Glutamatergic neuron (in vitro differentiated cells): ENCODE measurements at places on chromosomes 6 and 20. TPM values are rescaled to one million over a fixed set of nuclear protein-coding genes. Genes with fewer than 3 reads are reported as not detected.

- no peak overlapping the region for H3K4me3 ChIP-seq
- peaks cover 1% of the 10 kb centered on the region for H3K27me3 ChIP-seq
- H3K27ac ChIP-seq = no peak overlapping the region
- DNase-seq = no peak
- H3K4me1 ChIP-seq = no peaks in the 10 kb centered on the region
Observed at GRCh38 chr20:1707588-1708449, 50.2 kb upstream of the SIRPG start.

The MCUR1 gene
- 14.1 TPM for total RNA-seq

GRCh38 chr6:87633851-87634250 lies 43.9 kb downstream of the ORC3 start:
- no peaks in the 10 kb centered on the region for H3K27me3 ChIP-seq
- H3K4me3 ChIP-seq = no peak overlapping the region
- H3K27ac ChIP-seq = no peak overlapping the region
- no peak for DNase-seq

DNA sequence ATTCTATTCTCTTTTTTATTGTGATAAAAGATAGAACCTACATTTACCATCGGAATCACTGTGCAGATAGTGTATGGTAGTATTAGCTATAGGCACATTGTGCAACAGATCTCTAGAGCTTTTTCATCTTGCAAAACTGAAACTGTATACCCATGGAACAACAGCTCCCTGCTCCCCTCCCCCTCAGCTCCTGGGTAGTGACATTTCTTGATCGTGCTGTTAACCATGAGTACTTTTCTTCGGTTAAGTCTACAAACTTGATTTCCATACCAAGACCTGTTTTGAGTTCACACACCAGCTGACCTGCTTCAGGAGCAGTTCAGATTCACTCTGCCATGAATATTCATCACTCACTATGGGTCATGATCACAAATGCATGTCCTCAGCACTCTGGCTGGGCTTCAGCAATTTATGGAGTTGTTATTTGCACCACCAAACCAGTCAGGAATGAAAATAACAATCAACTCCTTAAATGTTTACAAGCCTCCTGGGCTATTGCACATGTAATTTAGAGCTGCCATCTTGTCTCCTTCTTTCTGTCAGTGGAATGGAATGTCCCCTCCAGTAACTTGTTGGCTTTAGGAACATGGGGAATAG lies 32.8 kb downstream of the PRDM1 start:
- DNase-seq = no peak
- no peaks in the 10 kb centered on the region for H3K27me3 ChIP-seq
- no peak overlapping the region for H3K27ac ChIP-seq
- H3K4me1 ChIP-seq = no peaks in the 10 kb centered on the region
- H3K36me3 ChIP-seq = no peaks in the 10 kb centered on the region

The SH3BGRL2 gene
- 47.2 TPM for total RNA-seq

DNA sequence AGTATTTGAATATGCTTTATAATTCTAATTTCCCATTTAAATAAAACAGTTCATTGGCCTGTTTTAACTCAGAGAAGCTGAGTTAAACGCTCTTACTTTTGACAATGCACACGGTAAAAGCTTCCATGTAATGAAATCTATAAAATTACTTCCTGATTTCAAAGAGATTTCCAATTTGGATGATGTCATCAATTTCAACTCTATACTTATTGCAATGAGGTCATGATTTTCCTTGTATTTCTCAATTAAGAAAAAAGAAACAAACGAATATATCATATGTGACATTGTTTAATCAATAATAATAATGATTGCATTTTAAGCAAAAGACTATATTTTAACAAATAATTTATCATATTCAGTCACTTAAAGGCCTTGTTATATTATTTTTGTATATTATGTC lies 926.1 kb upstream of the MANEA start:
- no peaks in the 10 kb centered on the region for H3K36me3 ChIP-seq
- DNase-seq = no peak
- H3K4me3 ChIP-seq = no peak overlapping the region
- no peak overlapping the region for H3K27ac ChIP-seq
